HTR-8/SVneo (cell line): ENCODE measurements at places on chromosomes 12 and 14.

DNA sequence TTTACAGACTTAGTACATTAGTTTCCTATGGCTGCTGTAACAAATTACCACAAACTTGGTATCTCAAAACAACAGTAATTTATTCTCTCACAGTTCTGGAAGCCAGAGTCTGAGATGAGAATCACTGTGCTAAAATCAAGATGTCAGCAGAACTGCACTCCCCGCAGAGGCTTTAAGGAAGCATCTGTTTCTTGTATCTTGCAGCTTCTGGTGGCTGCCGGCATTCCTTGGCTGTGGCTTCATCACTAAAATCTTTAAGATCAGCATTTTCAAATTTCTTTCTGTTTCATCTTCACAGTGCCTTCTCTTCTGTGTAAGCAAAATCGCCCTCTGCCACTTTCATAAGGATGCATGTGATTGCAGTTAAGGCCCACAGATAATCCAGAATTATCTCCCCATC lies 9.4 kb downstream of the STON2 start:
- DNase-seq = no peak

DNA sequence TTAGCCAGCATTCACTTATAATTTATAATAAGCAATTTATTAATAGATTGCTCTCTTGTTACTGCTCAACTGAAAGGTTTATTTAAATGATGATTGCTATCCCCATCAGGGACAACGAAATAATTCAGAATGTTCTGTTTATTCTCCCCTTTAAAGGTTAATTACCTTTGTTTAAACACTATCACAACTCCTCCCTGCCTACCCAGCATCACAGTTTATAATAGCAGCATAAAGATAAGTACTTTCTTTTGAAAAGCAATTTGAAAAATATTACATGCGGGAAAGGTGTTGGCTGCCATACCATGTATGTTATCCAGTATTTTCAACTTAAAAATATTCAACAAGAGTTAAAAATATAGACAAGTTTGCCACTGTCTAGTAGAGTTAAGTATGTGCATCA lies 30.6 kb downstream of the SCAF11 start:
- no peak for DNase-seq

DNA sequence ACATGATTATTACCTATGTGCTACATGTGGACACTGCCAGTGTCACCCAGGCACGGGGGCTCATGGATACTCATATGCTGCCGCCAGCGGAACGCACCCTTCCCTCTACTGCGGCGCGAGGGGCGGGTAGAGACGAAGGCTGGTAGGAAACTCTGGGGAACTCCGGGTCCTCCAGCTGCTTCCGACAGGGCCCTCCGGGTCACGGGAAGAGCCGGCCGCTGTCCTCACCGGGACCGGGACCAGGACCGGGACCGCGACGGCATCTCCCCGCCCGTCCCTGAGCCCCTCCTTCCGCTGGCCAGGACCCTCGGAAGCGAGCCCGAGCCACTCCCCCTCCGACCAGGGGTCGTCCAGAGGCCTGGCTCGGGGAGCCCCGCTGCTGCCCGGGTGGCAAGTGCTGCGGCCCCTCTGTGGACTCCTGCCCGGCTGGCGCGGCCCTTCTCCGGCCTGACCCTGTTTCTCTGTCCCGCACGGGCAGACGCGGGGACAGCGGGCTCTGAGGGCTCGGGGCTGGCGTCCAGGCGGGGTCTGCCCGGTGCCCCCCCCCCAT lies 209.6 kb downstream of the ADGRD1 start:
- DNase-seq = no peak

DNA sequence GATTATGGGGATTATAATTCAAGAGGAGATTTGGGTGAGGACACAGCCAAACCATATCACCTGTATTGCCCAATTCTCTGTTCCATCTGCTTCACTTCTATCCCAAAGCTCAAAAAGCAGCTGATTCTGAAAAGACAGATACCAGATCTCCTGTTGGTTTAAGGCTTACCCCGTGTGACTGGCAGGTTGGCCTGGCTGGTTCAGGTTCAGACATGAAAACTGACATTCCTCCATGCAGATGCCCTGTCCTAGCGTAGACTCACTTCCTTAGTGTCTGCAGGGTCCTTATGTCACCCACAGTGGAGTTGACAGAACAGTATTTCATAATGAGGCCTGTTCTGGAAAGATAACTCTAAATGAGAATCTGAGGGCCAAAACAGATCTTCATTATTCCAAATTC lies 61.1 kb upstream of the FLRT2 start:
- no peak for DNase-seq

DNA sequence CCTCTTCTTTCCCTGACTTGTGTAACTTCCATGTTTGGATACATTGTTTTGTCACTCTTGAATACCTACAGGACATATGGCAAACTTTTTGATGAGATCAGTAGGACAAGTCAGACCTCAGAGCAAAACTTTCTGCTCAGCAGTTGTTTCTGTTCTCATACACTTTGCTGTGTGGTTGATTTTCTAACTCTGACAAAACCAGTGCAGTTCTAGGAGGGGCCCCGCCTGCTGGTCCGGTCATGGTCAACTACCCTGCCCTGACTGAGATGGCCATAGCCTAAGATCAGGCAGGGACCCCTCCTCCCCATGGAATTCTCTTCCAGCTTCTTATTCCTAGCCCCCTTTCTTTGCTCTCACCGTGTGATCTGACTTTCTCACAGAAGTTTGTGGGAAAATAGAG lies 92.8 kb downstream of the OTOGL start:
- no peak for DNase-seq

DNA sequence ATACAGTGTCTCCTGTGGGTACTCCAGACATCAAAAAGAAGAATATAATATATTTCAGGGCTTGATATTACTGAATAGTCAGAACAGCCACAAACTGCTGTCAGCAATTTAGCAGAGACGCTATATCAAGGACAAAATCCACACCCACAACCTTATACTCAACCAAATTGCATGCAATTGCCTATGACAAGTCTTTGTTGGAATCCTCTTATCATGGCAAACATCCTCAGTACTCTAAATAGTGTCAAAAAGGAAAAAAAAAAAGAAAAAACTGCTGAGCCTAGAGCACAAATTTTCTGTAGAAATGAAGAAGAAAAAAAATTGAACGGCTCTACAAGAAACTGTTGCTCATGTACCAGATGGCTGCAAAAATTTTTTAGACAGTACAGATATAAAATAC lies 485.7 kb downstream of the TMTC2 start:
- DNase-seq = no peak
